ENCODE measurements at places on chromosomes 6 and 20.

GRCh38 chr20:32387252-32387651 lies 29.1 kb downstream of the ASXL1 start:
- peaks cover 8% of the 10 kb centered on the region for H3K4me1 ChIP-seq
- no peak overlapping the region for H3K27ac ChIP-seq
- no peaks in the 10 kb centered on the region for H3K27me3 ChIP-seq
- no peak for DNase-seq

GRCh38 chr6:142207265-142207877 lies 60.3 kb downstream of the VTA1 start:
- H3K4me1 ChIP-seq = no peaks in the 10 kb centered on the region
- no peak overlapping the region for H3K4me3 ChIP-seq
- no peak overlapping the region for H3K27ac ChIP-seq
- no peak for DNase-seq
- H3K36me3 ChIP-seq = peaks cover 41% of the 10 kb centered on the region
- no peaks in the 10 kb centered on the region for H3K27me3 ChIP-seq

DNA sequence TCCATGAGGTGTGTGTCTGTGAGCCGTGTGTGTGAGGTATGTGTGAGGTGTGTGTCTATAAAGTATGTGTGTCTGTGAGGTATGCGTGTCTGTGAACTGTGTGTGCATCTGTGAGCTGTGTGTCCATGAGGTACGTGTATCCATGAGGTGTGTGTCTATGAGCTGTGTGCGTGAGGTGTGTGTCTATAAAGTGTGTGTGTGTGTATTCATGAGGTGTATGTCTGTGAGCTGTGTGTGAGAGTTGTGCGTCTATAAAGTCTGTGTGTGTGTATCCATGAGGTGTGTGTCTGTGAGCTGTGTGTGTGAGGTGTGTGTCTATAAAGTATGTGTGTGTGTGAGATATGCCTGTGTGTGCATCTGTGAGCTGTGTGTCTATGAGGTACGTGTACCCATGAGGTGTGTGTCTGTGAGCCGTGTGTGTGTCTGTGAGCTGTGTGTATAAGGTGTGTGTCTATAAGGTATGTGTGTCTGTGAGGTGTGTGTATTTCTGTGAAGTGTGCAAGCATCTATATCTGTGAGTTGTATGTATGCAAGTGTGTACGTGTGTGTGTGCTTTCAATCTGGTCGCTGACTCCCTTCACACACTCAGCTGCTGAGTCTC lies 91.9 kb upstream of the FOXP4 start:
- no peaks in the 10 kb centered on the region for H3K36me3 ChIP-seq
- peaks cover 16% of the 10 kb centered on the region for H3K27me3 ChIP-seq
- H3K4me1 ChIP-seq = peaks cover 19% of the 10 kb centered on the region
- H3K27ac ChIP-seq = no peak overlapping the region
- no peak overlapping the region for H3K4me3 ChIP-seq

- no peaks in the 10 kb centered on the region for H3K4me1 ChIP-seq
- H3K27ac ChIP-seq = no peak overlapping the region
These were observed 390.6 kb upstream of the PLCB4 start for GRCh38 chr20:8678098-8678776.

DNA sequence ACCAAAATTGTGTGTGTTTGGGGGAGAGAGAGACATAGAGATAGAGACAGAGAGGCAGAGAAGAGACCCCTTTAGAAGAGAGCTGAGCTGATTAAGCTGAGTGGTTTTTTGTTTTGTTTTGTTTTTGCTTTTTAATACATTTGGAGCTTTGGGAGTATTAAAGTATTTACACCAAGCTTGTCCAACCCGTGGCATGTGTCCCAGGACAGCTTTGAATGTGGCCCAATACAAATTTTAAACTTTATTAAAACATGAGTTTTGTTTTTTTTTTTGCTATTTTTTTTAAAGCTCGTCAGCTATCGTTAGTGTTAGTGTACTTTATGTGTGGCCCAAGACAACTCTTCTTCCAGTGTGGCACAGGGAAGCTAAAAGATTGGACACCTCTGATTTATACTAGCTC lies 56.0 kb downstream of the MRAP2 start:
- no peak for DNase-seq
- no peaks in the 10 kb centered on the region for H3K4me1 ChIP-seq
- H3K36me3 ChIP-seq = no peaks in the 10 kb centered on the region

- no peak overlapping the region for H3K4me3 ChIP-seq
- no peaks in the 10 kb centered on the region for H3K4me1 ChIP-seq
- no peak overlapping the region for H3K27ac ChIP-seq
- H3K27me3 ChIP-seq = no peaks in the 10 kb centered on the region
- H3K36me3 ChIP-seq = no peaks in the 10 kb centered on the region
These were observed 6.7 kb upstream of the FAM110A start for GRCh38 chr20:826695-827323.

DNA sequence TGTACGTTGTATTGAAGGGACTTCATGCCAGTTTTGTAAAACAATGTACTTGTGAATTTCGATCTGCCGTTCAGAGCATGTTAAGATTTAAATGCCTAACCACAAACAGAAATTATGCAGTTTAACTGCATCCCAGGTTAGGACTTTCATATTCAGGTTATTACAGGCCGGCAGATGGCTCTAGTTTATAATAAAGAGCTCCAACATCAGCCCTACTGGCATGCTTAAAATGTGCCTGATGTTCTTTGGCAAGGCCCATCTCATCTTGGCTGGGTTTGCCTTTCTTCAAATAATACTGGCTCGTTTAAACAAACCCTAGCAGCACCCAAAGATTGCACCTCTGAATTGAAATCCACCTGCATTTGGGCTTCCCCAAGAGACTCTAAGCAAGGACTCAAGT lies 169.3 kb upstream of the RIN2 start:
- DNase-seq = no peak
- no peak overlapping the region for H3K4me3 ChIP-seq
- no peaks in the 10 kb centered on the region for H3K36me3 ChIP-seq
- no peaks in the 10 kb centered on the region for H3K27me3 ChIP-seq

DNA sequence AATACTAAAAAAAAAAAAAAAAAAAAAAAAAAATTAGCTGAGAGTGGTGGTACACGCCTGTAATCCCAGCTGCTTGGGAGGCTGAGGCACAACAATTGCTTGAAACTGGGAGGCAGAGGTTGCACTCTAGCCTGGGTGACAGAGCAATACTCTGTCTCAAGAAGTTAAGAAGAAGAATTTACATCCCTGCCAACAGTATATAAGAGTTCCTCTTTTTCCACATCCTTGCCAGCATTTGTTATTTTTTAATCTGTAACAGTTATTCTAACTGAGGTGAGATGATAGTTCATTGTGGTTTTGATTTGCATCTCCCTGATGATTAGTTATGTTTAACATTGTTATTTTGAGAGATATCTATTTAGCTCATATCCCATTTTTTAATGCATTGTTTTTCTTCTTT lies 20.3 kb upstream of the DYNLRB1 start:
- no peaks in the 10 kb centered on the region for H3K4me1 ChIP-seq
- H3K4me3 ChIP-seq = no peak overlapping the region
- no peaks in the 10 kb centered on the region for H3K27me3 ChIP-seq

DNA sequence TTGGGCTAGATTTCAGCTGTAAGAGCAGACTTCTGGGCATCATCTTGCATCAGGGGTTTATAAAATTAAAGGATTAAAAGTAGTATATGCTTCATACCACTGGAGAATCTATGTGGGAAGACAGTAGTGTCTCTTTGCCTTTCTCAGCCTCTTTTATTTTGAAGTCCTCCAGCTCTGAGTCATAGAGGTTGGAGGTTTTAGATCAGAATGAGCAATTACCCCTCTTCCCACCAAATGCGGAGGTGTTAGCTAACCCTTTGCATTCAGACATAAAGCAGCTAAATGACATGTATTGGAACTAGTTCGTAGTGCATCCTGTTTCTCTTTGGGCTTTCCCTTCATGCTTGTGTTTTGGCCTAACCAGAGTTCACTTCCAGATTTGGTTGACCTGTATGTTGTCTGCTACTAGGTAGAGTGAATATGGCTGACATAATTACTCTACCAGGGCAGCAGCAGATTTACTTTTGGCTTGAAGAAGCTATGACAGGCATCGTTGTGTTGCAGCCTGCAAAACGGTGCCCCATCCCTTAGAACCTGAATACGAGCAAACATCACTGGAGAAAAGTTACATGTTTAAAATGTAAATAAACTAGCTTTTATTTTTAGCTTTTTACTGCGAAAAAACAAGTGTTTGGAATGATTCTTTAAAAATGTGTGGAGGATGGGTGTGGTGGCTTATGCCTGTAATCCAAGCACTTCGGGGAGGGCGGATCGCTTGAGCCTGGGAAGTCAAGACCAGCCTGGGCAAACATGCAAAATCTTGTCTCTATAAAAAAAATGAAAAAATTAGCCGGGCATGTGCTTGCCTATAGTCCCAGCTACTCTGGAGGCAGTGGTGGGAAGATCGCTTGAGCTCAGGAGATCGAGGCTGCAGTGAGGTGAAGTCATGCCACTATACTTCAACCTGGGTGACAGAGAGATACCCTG lies 82.2 kb downstream of the MYO6 start:
- no peaks in the 10 kb centered on the region for H3K27me3 ChIP-seq
- peaks cover 3% of the 10 kb centered on the region for H3K36me3 ChIP-seq
- DNase-seq = no peak
- H3K27ac ChIP-seq = no peak overlapping the region
- no peak overlapping the region for H3K4me3 ChIP-seq

GRCh38 chr20:48794360-48794759 lies 33.4 kb downstream of the PREX1 start:
- no peak overlapping the region for H3K4me3 ChIP-seq
- no peak overlapping the region for H3K27ac ChIP-seq
- H3K27me3 ChIP-seq = no peaks in the 10 kb centered on the region
- H3K4me1 ChIP-seq = peaks cover 18% of the 10 kb centered on the region
- DNase-seq = no peak

GRCh38 chr6:77834591-77834996 lies 181.8 kb downstream of the MEI4 start:
- H3K4me1 ChIP-seq = no peaks in the 10 kb centered on the region
- H3K27ac ChIP-seq = no peak overlapping the region
- no peak for DNase-seq
- H3K27me3 ChIP-seq = no peaks in the 10 kb centered on the region
- H3K4me3 ChIP-seq = no peak overlapping the region

- H3K4me1 ChIP-seq = no peaks in the 10 kb centered on the region
- H3K27me3 ChIP-seq = no peaks in the 10 kb centered on the region
- no peak overlapping the region for H3K4me3 ChIP-seq
- H3K27ac ChIP-seq = no peak overlapping the region
- H3K36me3 ChIP-seq = no peaks in the 10 kb centered on the region
These were observed 18.5 kb upstream of the SERPINB9 start for GRCh38 chr6:2921520-2922115.

GRCh38 chr6:150905769-150906168 lies 40.3 kb downstream of the MTHFD1L start:
- no peak overlapping the region for H3K4me3 ChIP-seq
- no peak overlapping the region for H3K27ac ChIP-seq
- H3K27me3 ChIP-seq = no peaks in the 10 kb centered on the region
- no peak for DNase-seq
- H3K36me3 ChIP-seq = no peaks in the 10 kb centered on the region
- peaks cover 6% of the 10 kb centered on the region for H3K4me1 ChIP-seq

DNA sequence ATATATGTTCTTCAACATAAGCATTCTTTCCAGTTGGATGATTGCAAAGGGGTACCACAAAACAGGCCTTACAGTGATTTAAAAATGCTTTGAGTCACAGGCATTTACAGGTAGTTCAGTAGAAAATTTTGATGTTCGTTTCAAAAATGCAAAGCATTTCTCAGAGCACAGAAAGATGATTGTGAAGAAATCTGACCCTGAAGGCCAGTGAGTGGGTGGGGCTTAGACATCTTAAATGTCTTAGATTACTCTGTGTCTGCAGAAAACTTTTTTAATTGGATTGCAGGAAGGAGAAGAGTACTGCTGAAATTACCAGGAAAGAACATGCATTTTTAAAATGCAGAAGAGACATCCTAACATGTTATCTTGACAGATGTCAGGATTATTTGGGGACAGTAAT lies 268.3 kb downstream of the CDKAL1 start:
- H3K36me3 ChIP-seq = no peaks in the 10 kb centered on the region
- H3K27ac ChIP-seq = no peak overlapping the region
- no peaks in the 10 kb centered on the region for H3K27me3 ChIP-seq
- no peaks in the 10 kb centered on the region for H3K4me1 ChIP-seq

DNA sequence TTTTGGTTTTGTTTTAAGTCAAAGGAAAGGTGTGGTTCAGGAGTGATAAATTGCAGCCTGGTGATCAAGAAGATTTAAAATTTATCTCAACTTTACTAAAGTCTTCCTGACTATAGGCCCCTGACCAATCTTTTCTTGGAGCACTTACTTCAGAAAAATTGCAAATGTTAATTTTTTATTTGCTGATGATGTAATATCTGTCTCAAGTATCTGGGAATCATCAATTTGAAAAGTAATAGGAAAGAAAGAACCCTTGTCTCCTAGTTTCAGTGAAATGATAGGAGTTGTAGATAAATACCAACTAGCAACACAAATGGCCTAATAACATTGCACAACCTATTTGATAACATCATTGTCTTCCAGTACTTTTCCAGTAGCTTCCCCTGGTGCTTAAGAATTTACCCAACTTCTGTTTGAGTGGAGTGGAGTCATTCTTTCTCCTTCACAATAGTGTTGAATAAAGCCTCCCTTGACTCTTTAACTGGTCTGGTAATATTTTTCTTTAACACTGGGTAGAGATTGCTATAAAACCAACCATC lies 648.3 kb upstream of the ADGRB3 start:
- H3K4me3 ChIP-seq = no peak overlapping the region
- H3K4me1 ChIP-seq = no peaks in the 10 kb centered on the region
- DNase-seq = no peak
- H3K27me3 ChIP-seq = no peaks in the 10 kb centered on the region
- H3K36me3 ChIP-seq = no peaks in the 10 kb centered on the region
- no peak overlapping the region for H3K27ac ChIP-seq

GRCh38 chr20:51153867-51154707 lies 131.2 kb upstream of the KCNG1 start:
- H3K27ac ChIP-seq = no peak overlapping the region
- H3K27me3 ChIP-seq = peaks cover 39% of the 10 kb centered on the region
- no peak for DNase-seq

DNA sequence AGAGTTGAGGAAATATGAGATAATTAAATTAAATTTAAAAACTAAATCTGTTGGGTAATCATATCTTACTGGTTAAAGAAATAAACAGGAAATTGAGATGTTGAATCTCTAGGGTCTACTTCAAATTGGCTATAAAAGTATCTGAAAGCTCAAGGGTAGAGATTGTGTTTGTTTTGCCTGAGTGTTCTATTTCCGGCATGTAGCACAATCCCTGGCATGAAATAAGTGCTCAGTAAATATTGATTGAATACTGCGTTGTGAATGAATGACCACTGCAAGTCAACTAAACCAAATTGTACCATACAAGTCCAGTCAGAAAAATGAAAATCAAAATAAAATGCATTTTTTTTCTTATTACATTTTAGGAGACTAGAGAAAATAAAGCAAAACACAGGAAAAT lies 709.8 kb downstream of the EPM2A start:
- no peak overlapping the region for H3K27ac ChIP-seq
- H3K4me3 ChIP-seq = no peak overlapping the region
- no peaks in the 10 kb centered on the region for H3K27me3 ChIP-seq
- DNase-seq = no peak

DNA sequence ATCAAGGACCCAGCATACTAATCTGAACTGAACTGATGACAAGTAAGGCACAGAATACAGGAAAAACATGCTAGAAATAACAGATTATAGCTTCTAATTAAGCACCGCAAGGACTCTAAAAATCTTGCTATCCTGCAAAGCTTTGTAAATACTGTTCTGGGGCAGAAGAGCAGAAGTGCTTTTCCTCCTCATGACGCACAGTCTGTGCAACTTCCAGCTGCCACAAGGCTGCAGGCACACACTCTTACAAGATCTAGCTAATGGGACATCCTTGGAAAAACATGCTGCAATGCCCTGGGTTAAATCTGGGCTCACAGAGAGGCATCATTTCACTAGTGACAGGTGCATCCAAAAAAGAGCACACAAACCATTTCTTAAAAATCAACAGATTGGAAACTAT lies 188.6 kb downstream of the GJA10 start:
- H3K27ac ChIP-seq = no peak overlapping the region
- peaks cover 2% of the 10 kb centered on the region for H3K4me1 ChIP-seq
- DNase-seq = no peak
- no peaks in the 10 kb centered on the region for H3K27me3 ChIP-seq
- no peaks in the 10 kb centered on the region for H3K36me3 ChIP-seq

All from suprapubic skin (tissue), 4 donors.